Hematopoietic multipotent progenitor cell treated with erythropoietin and hydrocortisone succinate and interleukin-3 and kit ligand, for 17 days (in vitro differentiated cells): ENCODE measurements at places on chromosomes 1 and 21.

GRCh38 chr21:37061926-37062592 is 10.8 kb downstream of the PIGP start:
- DNase-seq: no peak

- DNase-seq: no peak
These were observed 33.4 kb downstream of the LRRC53 start for GRCh38 chr1:74478979-74479378.

DNA sequence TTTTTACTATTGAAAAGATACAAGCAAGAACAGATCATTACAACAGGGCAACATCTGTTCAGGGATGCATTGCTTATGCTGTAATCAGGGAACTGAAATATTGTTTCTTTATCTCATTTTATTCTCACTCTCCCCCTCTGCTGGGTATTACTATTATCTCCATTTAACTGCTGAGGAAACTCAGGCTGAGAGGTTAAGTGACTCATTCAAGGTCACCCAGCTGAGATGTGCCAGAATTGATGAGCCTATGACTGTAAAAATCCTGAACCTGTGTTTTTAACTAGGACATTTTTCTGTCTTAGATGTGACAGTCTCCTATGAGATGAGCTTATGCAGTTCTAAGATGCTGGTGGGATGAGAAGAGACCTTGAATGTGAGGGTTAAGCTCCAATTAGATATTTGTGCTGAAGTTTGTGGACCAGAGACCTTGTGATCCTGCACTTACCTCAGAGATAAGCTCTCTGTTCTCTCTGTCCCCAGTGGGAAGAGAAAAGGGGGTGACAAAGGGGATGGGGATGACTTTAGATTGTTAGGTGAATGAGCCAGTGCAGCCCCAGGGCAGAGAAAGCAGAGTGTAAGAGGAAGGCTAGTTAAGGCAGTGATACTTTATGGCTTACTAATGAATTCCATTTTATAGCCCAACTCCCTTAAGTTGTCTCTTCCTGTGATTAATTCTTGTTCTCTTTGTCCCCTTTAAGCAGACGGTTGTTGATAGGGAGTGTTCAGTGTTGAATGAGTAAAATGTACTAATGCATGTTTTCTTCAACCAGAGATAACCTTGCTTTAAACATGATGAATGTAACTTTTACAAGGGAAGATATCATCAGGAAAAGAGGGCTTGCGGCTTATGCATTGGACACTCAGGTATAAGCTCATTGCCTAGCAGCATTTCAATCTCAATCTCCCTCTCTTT is 111.4 kb downstream of the HLX start:
- DNase-seq: no peak

- no peak for DNase-seq
These were observed 5.7 kb upstream of the TMEM167B start for GRCh38 chr1:109084563-109085517.

DNA sequence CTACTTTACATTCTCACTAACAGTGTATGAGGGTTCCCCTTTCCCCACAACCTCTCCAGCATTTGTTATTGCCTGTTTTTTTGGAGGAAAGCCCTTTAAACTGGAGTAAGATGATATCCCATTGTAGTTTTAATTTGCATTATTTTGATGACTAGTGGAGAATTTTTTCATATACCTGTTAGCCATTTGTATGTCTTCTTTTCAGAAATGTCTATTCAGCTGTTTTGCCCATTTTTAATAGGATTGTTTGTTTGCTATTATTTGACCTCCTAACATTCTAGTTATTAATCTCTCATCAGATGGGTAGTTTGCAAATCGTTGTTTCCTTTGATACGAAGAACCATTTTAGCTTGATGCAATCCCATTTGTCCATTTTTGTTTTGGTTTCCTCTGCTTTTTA is 165.0 kb downstream of the GLUL start:
- DNase-seq: no peak

DNA sequence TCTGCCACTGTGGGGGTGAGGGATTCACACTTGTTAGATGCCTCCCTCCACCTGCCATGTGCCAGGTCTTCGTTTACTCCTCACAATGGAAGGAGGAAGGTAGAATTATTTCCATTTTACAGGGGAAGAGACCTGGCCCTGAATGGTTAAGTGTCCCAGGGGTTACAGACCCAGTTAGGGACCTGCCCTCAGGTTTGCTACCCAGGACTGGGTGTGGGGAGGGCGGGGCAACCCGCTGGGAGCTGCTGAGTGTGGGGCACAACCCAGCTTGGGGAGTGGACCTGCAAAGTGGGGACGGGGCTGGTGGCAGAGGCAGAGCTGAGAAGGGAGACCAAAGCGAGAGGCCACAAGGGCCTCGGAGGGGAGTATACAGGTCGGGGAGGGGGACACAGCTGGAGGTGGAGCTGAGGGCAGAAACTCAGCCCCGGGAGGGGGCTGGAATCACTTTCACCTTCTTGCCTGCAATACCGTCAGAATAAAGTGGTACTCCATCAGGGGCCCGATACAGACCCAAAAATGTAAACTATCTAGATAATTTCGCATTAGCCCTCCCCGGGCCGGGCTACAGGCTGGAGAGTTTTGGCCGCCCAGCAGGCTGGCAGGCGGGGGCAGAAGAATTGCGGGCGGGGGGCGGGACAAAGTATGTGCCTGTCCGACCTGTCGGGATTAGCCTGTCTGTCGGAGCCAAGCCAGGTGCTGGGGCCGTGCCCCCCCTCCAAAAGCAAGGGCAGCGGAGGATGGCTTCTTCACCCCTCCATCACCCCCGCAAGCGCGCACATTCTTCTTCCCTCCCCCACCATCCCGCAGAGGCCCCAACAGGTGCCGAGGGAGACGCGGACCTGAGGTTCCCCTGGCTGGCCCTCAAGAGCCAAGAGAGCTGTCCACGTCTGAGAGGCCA is 1.4 kb downstream of the RSPO1 start:
- DNase-seq: no peak

DNA sequence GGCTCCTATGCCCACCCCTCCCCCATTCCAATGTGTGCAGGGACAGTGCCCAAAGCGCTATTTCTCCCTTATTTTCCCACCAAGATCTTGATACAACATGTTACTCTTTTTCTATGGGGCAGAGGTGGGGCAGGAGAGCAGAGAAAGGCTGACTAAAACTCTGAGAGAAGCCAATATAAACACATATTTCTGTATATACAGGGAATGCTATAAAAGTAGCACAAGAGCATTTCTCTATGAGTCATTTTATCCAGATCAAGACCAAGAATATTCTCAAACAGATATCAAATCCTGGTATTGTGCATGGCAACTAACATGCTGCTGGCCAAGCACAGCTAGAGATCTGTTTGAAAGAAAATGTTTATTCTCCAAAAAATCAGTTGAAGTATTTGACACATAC is 7.3 kb downstream of the WDR26 start:
- DNase-seq: peak; percentile 34

- no peak for DNase-seq
These were observed 37.0 kb downstream of the S100A6 start for GRCh38 chr1:153498746-153499145.

DNA sequence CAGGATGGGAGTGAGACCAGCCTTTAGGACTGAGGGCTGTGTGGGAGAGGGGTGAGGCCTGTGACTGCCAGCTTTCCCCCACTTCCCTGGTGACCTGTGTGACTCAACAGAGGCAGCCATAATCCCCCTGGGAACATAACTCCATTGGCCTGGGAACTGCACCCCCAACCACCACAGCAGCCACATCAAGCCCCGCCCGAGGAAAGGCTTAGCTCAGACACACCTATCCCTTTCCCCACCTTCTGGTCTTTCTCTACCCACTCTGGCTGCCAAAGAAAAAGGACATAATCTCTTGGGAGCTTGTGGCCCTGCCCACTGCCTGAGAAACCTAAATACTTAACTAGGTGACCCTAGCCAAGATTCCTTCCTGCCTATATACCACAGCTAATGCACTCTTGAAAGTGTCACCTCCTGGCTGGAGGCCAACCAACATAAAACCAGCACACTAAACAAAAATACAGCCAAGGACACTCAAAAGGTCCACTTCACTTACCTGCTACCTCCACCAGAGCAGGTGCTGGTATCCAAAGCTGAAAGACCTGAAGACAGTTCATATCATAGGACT is 406.6 kb upstream of the CAMK1G start:
- DNase-seq: no peak

- DNase-seq: peak; percentile 46
These were observed 15.3 kb downstream of the AGPAT3 start for GRCh38 chr21:43880111-43880985.

DNA sequence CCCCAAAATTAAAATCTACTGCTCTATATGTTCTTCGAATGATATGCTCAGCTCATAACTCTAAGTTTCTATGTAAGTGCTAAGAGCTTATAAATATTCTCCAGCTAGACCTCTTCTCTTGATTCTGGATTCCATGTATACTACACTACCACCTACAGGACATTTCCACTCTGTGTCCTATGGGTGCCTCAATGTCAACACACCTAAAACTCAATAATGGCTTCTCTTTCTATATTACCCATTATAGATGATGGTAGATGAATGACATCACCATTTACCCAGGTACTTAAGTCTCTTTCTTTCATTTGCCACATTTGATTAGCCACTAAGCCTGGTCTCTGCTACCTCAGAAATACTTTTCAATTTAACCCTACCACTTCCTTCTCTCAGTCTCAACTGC is 41.3 kb downstream of the TBX19 start:
- DNase-seq: no peak

DNA sequence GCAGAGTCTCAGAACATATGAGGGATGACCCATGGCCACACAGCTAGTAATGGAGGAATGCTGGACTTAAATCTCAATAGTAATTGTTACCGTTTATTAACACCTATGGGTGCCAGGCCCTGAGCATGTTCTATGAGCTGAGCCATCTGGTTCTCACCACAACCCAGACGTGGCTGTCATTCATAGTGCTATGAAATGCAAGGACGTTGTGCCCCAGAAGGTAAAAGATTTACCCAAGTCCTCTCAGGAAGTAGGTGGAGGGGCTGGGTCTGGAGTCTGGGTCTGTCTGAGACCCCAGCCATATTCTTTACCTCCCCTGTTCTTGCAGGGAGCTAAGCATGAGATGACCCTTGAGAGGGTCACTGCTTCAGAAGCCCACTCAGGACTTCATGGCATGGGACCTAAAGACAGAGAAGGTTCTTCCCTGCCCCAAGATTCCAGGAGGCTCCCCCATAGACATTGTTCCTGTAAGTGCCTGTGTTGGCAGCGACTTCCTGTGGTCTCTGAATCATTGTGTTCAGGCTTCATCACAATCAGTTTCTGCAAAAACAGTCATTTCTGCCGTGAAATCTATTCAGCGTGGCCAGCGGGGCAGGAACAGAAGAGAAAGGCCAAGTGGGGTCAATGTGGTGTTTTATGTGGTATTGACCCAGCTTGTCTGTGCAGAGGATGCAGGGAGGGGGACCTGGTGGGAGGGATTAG is 475.4 kb downstream of the PTPRU start:
- no peak for DNase-seq

GRCh38 chr1:25861316-25862286 is 2.3 kb upstream of the AUNIP start:
- no peak for DNase-seq

GRCh38 chr1:116690849-116691406 is 23.4 kb upstream of the IGSF3 start:
- no peak for DNase-seq

DNA sequence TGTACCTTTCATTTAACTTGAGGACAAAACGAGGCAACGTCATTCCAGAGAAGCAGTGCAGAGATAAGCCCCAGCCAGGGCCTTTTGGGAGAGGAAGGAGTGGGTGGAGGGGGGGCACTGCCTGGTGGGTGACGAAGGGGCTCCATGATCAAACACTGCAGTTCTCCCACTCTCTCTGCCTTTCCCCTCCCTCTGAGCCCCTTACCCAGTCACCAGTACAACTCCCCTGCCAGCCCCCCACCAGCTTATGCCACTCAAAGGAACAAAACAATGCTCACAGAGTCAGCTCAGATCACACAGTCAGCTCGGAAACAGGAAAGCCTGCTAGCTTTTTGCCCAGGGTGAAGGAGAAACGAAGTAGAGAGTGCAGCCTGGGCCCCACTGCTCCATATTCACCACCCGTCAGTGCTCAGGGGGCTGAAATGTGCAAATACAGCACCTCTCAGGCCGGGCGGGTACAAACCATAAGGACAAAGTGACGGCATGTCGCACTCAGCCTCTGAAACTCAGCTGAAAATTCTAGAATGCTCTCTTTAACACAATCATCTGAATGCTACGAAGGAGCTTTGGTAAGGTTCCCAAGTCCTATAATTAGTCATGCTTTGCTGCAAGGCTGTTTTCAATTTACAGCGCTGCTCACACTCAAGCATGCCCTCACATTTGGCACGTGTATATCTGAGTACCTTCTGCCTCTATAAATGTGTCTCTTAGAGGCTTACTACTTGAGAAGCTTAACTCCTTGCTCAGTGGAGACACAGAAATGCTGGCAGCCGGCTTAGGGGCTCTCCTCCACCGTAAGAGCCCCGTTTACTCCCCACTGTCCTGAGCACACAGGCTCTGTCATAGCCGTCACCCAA is 65.8 kb upstream of the RAB4A start:
- DNase-seq: no peak

GRCh38 chr1:3078430-3078861 is 9.4 kb downstream of the PRDM16 start:
- DNase-seq: no peak

- no peak for DNase-seq
These were observed 91.7 kb downstream of the TYW3 start for GRCh38 chr1:74824497-74825107.

- no peak for DNase-seq
These were observed 898.3 kb upstream of the B3GALT2 start for GRCh38 chr1:194084755-194085154.

DNA sequence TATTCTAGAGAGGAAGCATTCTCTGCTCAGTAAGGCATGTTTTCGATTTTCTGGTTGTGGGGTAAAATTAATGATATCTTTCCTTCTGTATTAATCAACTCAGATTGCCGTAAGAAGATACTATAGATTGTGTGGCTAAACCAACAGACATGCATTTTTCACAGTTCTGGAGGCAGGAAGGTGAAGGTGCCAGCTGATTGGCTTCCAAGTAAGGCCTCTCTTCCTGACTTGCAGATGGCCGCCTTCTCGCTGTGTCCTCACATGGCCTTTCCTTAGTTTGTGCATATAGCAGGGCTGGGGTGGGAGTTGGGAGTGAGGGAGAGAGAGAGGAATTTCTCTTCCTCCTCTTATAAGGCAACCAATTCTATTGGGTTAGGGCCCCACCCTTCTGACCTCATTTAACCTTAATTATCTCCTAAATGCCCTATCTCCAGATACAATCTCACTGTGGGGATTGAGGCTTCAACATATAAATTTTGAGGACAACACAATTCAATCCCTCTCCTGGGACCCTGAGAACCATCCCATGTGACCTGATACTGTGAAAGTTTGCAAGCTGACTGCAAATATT is 52.3 kb upstream of the MRPS6 start:
- DNase-seq: no peak
